ENCODE measurements at places on chromosomes 2 and 18.

DNA sequence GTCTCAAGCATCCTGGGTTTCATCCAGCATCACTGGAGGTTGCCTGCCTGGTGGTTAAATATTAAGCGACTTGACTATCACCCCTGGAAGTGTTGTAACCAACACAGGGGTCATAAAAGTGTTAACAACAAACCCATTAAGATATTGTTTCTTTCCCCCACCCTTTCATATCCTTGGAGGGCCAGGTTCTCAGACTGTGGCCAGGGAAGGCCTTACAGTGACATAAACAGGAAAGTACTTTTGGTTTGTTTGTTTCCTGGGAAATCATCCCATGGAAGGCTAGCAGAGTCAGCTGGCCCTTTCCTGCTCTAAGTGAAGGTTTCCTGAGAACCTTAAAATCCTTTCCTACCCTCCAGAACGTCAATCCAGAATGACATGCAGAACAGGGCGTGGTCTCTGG lies 160.9 kb downstream of the CLIP4 start:
- no peak for DNase-seq

DNA sequence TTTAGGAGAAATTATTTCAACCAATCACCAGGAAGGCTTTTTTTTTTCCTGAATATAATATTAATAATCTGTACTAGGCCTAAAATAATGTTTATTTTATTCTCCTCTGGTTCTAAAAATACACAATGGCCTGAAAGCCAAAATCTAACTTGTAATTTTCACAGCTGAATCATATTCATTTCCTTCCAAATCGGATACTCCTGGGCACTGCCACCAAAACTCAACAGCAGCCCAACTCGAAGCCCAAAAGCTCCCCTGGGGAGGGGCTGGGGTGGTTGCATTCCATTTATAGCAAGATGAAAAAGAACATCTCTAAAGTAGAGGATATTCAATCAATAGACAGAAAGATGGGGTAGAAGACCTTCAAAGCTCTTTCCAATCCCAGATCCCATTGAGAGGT lies 100.5 kb upstream of the SETBP1 start:
- DNase-seq: no peak

- DNase-seq: no peak
Measured at GRCh38 chr2:215288112-215288815, 23.6 kb upstream of the ATIC start.

DNA sequence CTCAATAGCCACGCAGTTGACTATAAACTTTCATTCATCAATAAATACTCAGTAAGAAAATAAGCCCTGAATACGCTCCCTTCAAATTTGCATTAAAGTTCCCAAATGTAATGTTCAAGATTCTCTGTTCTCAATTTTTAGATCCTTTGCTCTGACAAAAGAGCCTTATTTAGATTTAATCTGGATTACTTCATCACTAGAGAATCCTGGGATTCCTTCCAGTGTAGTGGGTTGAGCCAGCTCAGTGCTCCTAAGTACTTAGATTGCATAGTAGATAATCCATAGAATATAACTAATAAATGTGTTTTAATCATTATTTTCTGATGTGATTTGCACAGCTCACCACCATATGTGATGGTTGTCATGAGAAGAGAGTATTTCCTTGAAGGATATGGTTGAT lies 1286.2 kb downstream of the SUCLG1 start:
- DNase-seq: no peak

DNA sequence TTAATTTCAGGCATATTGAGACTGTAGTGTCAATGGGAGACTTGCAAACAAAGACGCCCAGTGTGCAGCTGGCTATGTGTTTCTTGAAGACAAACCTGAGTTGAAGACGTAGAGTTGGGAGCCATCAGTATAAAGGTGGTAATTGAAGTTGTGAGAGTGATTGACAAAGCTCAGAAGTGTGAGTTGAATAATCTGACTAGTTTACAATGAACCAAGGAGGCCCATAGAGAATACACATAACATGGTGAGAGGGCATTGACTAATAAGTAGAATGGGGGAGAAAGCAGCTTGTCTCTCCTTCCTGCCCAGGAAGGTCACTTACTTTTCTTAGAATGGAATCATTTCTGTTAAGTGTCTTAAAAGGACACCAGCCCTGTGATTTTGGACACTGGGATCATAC lies 14.1 kb downstream of the SP110 start:
- no peak for DNase-seq

DNA sequence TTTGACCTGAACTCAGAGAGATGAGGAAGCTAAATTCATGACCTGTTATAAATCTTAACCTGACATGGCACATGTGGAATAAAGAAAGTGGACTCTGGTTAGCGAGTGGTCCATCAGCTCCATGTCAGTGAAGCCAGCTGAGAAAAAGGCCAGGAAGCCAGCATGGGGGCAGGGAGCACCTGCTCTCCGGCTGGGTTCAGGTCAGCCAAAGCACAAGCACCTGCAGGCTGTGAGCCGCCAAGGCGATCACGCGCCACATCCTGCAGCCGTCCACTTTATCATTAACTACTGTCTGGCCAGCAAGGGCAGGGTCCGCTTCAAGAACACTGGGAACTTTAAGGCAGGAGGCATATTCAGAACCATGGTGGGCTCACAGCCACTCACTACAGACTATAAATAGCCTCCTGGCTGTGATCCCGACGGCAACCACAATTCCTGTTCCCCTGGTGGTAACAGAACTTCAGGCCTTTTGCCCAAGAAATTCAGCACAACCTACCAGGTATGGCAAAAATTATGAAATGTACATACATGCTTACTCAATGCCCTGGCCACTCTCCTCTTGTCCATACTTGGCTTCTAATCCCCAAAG lies 35.5 kb downstream of the ACVR1 start:
- DNase-seq: no peak

- no peak for DNase-seq
Measured at GRCh38 chr2:123073956-123074355, 951.1 kb upstream of the CNTNAP5 start.

GRCh38 chr18:53752781-53753367 lies 471.6 kb downstream of the MBD2 start:
- no peak for DNase-seq

GRCh38 chr2:240169486-240170353 lies 29.3 kb upstream of the OTOS start:
- no peak for DNase-seq

DNA sequence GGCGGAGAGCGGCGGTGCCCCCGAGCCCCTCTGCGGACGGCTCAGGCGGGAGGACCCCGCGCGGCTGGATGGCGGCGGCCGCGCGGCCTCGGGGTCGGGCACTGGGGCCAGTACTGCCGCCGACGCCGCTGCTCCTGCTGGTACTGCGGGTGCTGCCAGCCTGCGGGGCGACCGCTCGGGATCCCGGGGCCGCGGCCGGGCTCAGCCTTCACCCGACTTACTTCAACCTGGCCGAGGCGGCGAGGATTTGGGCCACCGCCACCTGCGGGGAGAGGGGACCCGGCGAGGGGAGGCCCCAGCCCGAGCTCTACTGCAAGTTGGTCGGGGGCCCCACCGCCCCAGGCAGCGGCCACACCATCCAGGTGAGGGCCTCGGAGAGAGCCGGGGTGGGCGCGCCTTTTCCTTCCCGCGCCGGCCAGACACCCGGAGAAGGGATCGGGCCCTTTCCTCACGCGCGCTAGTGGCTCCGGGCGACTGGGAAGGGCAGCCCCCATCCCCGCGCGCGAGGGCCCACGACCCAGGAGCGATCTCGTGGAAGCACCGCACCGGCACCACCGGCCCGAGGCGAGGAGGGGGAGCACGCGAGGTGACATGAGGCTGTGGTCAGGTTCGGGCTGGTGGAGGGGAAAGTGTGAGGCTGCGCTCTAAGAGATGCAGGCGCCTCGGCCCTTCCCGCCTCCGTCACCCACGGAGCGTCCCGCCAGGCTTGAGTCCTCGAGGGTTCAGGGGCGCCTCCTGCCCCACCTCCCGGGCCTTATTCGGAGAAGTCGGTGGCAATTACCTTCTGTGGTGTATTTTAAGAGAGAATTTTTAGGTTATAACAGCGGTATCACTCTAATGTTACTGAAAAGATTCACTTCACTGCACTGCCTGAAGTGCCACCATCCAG lies 607 bp downstream of the LAMA3 start:
- no peak for DNase-seq

DNA sequence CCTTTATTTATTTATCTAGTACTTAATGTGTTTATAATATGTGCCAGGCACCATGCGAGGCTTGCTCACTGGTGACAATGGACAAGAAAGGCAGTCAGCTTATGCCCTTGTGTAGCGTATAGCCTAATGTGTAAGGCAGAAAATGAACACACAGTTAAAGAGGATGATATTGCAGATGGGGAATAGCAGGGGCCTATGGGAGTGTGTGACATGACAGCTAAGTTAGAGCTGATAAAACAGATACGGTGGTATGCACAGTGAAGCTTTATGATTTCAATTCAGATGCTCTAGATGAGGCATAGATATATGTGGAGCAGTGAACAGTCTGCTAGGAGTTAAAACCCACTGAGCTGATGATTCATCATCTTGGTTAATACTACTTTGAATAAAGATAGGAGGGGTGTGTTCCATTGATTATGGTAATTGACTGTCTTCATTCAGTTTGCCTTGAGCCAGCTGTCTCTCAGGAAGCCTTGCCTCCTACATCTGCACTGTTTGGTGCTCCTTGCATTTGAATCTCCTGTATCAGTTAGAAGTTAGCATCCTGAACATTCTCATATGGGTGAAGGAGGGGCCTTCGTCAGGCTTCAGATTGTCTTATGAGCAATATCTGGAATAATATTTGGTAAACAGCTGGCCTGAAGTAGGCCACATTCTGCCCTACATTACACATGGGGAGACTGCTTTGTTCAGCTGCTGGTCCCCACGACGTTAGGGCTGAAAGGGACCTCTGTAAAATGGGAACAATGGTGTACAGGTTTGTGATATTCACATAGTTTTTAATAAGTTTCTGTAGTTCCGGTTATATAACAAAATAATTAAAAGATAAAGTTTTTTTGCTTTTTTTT lies 13.2 kb downstream of the MAP4K4 start:
- DNase-seq: no peak

DNA sequence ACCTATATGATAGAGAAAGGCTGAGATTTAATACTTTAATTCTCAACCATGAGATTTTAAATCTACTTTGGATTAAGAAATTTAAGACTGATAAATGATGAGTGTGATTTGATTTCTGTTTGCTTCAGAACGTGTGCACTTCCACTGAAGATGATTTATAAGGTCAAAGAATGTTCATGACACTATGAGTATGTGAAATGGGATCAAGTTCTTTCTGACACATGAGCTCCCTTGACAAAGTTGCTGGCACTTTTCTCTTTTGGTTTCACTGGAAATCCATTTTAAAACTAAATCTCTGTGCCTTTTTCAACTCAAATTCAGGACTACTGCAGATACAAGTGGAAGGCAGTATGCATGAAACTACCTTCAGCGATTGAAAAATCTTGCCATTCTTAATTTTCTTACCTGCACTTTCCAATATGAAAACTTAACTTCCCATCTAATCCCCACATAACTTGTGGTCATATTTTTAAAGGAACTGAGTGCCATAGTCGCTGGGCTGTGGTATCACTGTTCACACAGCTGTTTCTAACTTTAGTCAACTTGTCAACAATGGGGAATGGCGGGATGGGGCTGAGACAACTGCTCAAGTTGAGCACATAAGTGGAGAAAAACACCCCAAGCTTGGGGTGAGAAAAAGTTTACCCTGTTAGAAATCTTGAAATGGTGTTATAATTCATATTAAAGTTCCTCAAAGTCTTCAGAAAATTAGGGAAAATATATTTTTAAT lies 51.8 kb upstream of the TTN start:
- DNase-seq: no peak

DNA sequence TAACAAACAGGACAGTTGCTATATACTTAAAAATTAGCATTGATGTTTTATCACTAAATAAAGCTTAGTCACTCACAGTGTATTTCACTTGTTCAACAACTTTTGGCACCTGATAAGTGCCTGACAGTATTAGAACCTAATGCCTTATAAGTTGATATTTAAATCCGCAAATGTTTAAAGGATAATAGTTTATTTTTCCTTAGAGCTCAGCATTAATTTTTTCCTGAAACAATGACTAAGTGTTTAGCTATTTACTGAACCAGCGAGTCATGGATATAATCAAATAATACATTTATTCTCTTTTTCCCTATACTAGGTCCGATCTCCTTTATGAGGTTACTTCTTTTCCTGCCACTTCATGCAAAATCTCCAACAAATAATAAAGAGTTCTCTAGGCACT lies 146.0 kb upstream of the PGAP1 start:
- no peak for DNase-seq

All from foreskin keratinocyte (primary cell).